Suppressor macrophage treated with lipopolysaccharide for 4 hours (primary cell): ENCODE measurements at places on chromosomes 2 and 18.

DNA sequence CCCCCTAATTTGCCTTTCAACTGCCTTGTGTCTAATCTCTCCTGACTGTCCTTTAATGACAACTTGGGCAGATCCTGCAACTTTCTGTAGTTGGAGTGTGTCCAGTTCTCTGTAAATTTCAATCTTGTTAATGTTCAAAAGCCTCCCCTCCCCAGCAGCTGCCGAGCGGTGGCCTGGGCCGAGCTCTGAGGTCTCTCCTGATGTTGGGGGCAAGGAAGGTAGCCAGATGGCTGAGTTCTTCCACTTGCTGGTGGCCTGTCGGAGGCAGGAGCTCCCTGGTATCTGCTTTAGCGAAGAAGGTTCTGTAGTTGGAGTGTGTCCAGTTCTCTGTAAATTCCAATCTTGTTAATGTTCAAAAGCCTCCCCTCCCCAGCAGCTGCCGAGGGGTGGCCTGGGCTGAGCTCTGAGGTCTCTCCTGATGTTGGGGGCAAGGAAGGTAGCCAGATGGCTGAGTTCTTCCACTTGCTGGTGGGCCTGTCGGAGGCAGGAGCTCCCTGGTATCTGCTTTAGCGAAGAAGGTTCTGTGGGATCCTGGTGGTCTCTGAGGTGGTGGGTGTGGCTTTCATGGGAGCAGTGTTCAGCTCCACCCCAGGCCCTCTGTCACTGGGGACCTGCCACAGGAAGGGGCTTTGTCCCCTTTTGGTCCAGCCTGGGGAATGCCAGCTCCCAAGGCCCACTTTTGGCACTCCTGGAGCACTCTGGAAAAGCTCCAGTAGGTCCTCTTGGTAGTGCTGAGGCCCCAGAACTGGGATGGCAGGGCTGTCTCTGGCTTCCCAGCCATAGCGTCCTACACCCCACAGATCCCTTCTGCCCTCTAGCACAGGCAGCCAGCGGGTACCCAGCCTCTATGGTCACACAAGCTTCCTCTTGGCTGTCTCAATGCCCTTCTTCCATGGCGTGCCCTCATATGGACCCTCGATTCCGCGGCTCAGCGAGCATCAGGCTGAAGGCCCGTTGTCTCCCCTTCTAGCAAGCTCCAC is 211.9 kb downstream of the ALPK2 start:
- DNase-seq, result no peak

DNA sequence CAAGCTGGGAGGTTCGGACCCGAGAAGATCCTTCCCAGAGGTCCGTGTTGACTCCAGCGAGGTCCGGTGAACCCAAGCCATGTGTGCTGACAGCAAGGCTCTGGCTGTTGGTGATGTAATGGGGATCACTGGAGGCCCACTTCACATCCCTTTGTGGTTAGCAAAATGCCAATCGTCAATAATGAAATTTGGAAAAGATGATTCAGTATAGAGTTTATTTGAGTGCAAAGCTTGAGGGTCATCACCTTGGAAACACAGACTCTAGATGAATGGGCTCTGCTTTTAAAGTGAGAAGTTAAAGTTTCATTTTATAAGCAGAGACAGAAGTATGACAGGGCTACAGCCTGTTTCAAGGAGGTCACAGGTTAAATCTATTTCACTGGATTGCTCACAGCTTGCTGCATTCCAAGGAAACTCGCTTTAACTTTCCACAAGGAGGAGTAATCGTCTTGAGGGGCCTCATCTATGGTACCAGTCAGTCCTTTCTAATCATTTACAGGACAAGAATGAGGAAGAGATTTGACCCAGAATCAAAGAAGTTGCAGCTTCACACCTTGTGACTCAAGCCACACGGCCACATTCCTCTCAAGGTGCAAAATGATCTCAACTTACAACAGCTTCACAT is 140.5 kb downstream of the TPO start:
- no peak for DNase-seq

DNA sequence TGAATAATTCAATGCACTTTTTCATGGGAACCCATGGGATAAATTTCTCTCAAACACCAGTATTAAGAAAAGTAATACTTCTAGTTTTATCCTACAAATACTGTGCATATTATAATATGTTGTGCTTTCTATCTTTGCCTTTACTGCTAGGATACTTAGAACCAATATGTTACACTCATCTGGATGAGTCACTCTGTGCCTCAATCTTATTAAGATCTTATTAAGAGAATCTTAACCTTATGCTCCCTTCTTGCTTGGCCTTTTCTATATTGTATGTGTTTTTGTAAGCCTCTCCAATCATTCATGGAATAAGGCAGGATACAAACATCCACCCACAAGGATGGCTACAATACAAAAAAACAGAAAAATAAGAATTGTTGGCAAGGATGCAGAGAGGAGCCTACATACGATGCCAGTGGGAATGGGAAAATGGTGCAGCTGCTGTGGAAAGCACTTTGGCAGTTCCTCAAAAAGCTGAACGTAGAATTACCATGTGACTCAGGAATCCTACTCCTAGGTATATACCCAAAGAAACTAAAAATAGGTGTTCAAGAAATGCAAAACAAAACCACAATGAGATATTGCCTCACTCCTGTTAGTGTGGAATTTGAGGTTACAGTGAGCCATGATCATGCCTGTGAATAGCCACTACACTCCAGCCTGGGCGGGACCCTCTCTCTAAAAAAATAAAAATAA is 10.7 kb upstream of the TWSG1 start:
- no peak for DNase-seq

DNA sequence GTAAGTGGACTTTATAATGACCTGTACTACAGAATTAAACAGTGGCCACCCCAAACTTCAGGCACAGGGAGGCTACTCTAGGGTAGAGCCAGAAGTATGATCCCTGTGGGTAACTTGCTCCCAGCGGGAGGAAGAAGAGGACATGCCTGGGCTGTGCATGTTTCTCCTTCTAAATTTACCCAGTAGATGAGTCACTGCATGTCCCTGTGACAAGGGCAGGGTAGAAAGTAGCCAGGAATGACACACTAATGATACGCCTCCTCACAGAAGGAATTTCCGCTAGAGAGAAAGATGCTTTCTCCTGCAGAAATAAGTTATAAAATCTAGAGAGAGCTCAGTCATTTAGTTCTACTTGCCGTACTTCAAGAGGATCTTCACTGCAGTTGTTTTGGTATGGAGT is 7.5 kb downstream of the ACYP2 start:
- DNase-seq, result no peak

DNA sequence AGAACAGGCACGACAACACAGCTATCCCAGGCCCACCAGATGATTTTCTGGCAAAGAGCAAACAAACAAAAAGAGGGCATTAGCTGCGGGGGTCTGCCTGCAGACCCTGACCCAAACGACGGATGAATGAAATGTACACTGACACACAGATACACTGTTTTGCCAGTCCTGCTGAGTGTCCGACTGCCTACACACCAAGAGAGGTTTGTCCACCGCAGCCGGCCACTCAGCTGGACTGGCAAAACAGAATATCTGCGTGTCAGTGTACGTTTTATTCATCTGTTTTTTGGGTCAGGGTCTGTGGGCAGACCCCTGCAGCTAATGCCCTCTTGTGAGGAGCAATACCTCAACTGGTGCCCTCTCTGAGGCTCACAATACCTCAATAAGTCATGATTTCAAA is 10.7 kb upstream of the SH3RF3 start:
- no peak for DNase-seq

DNA sequence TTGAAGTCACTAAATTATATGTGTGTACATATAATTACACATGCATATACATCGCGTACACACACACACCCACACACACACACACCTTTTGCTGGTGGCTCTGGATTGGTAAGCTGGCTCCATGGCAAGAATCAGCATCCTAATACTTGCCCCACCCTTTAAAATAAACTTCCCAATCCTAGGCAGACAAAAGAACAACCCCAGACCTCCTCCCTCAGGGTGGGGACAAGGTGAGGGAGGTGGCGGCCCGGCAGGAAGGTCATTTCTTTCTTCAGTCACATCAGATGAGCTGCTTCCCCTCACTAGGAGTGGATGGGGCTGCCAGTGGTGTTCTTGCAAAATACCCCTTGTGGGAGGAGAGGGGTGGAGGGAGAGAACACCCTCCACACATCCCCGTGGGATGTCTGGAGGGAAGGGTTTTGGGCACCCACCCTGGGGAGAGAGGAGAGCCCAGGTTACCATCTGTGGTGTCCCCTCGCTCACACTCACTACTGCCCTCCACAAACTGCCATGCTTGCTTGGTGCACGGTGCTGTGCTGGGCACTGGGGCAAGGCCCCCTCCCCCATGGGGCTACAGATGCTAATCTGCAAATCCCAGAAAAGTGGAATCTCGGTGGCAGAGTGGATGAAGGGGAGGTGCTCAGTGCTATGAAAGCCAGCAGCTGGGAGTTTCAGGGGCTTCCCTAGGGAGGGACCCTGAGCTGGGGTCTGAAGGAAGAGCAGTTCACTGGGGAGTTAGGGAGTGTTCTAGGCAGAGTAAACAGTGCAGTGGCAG is 64.0 kb downstream of the ODC1 start:
- no peak for DNase-seq

GRCh38 chr2:183164650-183165015 is 40.4 kb downstream of the NUP35 start:
- DNase-seq, result no peak

DNA sequence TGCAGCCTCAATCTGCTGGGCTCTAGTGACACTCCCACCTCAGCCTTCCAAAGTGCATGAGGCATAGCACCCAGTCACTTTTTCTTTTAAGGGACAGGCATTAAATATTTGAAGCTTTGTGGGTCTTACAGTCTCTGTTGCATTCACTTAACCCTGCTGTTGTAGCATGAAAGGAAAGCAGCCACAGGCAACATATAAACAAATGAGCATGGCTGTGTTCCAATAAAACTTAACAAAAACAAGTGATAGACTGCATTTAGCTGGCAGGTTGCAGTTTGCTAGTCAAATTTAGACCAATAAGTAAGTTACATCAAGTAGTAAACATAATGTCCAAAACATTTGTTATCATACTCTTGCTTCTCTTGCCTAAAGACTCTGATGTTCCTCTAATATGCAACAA is 297.3 kb upstream of the MMADHC start:
- no peak for DNase-seq

GRCh38 chr2:112765251-112765650 is 842 bp upstream of the CKAP2L start:
- DNase-seq, result no peak

- DNase-seq, result no peak
Measured at GRCh38 chr18:23230686-23231085, 95.4 kb downstream of the CABLES1 start.

DNA sequence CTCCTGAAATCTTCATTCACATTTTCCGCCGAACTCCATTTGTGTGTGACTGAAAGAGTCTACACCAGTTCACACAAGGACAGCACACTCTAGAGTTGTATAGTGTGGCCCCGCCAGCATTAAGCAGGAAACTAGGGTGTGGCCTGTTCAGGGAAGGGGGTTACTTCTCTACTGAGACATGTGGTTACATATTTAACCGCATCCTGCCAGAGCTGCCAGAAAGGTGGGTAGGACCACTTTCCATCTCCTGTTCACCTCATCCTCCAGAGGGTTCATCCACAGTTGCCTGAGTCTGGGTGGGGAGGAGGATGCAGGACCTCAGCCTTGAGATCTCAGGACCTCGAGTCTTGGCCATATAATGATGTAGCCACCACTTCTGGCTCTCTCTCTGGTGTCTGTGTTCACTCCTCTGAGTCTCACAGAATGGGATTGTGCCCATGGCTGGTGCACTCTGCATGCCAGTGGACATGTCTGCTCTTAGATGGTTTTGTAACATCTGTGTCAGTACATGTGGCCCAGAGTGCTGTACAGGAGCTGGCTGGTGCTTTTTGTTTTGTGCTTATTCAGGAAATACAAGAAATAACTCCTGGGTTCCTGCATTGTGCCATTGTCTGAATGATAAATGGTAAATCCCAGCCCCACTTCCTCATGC is 7.7 kb upstream of the SP140L start:
- DNase-seq, result no peak

DNA sequence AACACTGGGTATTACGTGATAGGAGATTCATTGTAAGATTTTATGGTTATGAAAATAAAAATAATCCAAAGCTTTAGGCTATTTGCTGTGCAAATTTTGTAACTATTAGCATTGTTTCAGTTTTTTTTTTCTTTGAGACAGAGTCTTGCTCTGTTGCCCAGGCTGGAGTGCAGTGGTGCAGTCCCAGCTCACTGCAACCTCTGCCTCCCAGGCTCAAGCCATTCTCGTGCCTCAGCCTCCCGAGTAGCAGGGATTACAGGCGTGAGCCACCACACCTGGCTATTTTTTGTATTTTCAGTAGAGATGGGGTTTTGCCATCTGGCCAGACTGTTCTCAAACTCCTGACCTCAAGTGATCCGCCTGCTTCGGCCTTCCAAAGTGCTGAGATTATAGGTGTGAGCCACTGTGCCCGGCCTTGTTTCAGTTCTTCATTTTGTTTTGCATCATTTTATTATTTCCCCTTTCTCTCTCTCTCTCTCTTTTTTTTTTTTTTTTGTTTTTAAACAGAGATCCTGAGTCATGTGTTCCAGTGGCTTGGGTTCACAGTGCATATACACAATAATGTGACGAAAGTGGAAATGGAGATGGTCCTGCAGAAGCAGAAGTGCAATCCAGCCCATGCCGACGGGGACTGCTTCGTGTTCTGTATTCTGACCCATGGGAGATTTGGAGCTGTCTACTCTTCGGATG is 25.8 kb downstream of the CASP10 start:
- DNase-seq, result peak; percentile 93

- no peak for DNase-seq
Measured at GRCh38 chr2:80091237-80091636, 213.3 kb downstream of the LRRTM1 start.

DNA sequence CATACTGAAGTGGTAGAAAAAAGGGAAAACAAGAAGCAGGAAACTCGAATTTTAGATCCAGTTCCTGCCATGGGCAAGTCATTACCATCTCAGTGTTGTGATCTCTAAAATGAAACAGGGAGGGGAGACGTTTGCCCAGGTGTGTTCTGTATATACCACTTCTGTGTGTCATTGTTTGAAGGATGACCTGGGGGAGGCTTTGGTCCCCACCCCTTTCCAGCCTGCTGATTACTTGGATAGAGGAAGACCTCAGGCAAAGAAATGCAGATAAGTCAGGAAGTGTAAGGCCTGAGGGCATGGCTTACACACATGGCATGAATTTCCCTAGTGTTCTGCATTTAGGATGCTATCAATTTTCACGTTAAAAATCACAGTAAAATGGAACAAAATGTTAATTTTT is 205.2 kb upstream of the CXCR4 start:
- DNase-seq, result no peak

- DNase-seq, result no peak
Measured at GRCh38 chr2:10146366-10147005, 23.9 kb downstream of the RRM2 start.

DNA sequence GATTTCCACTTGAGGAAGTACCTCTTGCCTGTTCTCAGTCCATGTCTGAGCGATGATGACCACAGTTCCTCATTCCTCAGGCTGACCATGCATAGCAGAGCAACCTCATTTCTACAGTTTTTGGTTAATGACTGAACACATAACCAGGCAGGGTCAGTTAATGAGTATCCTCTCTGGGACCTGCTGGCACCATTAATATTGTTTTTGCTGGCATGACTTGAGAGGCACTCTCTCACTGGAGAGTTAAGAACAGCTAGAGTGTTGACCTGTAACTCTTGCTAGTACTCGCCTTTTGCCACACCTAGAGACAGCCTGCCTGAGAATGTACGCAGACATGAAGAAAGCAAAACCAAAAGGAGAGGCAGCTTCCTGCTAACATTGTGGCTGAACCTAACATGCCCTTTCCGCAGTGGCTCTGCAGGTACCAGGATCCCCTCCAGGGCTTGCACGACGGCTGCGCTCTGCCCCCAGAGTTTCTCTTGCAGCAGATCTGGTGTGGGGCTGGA is 23.9 kb downstream of the PECR start:
- DNase-seq, result peak; percentile 77
